Glutamatergic neuron (in vitro differentiated cells): ENCODE measurements at places on chromosomes 7 and 10.

GRCh38 chr7:10789170-10789569, 184.5 kb upstream of the PHF14 start:
- no peak overlapping the region for H3K27ac ChIP-seq
- no peak overlapping the region for H3K4me3 ChIP-seq
- H3K27me3 ChIP-seq: peaks cover 4% of the 10 kb centered on the region
- no peak for DNase-seq
- H3K4me1 ChIP-seq: no peaks in the 10 kb centered on the region
- no peaks in the 10 kb centered on the region for H3K36me3 ChIP-seq

GRCh38 chr10:79397575-79398303, 47.7 kb downstream of the ZCCHC24 start:
- H3K36me3 ChIP-seq: no peaks in the 10 kb centered on the region
- H3K27me3 ChIP-seq: peaks cover 7% of the 10 kb centered on the region
- H3K4me1 ChIP-seq: peaks cover 29% of the 10 kb centered on the region
- no peak for DNase-seq
- H3K27ac ChIP-seq: no peak overlapping the region

- DNase-seq: no peak
- H3K4me3 ChIP-seq: no peak overlapping the region
- no peaks in the 10 kb centered on the region for H3K27me3 ChIP-seq
- no peak overlapping the region for H3K27ac ChIP-seq
Observed at GRCh38 chr7:141122736-141123135, 48.9 kb downstream of the TMEM178B start.

DNA sequence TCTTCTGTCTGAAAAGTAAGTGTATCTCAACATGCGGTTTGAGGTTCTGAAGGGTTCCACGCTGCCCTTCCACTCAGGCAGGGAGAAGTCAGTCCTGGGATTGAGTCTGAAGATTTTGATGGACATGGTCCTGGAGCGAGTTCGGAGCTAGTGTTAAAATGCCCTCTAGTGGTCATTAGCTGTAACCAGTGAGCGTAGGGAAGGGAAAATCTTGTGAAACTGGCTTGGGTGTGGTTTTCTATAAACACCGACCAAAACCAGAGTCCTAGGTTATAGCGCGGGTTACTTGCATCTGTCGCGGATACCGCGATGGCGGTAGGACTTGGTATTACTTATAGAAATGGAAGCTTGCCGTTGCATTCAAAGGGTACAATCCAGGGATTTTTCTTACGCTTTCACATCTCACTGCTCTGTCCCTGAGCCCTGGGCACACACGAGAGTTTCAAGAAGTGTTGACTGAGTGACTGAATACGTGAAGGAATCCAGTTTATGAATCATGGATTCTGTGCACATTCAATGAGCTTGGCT, 348.2 kb upstream of the C7orf33 start:
- no peaks in the 10 kb centered on the region for H3K36me3 ChIP-seq
- peaks cover 2% of the 10 kb centered on the region for H3K27me3 ChIP-seq

DNA sequence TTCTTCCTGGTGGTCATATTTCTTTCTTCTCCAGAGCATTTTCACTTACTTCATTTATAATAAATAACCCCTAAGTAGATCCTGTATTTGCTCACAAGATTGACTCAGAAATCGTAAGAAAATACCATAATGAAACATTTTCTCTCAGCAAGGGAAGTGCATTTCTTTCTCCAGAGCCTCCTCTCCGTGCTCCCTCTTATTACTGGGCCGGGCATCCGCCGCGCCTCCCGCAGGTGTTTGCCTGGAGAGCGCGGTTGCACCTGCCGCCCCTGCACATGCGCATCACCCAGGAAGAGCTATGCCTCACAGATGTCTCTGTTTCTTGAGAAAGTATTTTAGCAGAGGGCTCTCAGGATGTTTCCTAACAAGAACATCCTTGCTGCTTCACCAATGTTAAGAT, 509.2 kb downstream of the TCERG1L start:
- H3K36me3 ChIP-seq: peaks cover 4% of the 10 kb centered on the region
- H3K4me1 ChIP-seq: peaks cover 2% of the 10 kb centered on the region
- no peak for DNase-seq
- no peak overlapping the region for H3K4me3 ChIP-seq
- no peak overlapping the region for H3K27ac ChIP-seq
- H3K27me3 ChIP-seq: peaks cover 2% of the 10 kb centered on the region

DNA sequence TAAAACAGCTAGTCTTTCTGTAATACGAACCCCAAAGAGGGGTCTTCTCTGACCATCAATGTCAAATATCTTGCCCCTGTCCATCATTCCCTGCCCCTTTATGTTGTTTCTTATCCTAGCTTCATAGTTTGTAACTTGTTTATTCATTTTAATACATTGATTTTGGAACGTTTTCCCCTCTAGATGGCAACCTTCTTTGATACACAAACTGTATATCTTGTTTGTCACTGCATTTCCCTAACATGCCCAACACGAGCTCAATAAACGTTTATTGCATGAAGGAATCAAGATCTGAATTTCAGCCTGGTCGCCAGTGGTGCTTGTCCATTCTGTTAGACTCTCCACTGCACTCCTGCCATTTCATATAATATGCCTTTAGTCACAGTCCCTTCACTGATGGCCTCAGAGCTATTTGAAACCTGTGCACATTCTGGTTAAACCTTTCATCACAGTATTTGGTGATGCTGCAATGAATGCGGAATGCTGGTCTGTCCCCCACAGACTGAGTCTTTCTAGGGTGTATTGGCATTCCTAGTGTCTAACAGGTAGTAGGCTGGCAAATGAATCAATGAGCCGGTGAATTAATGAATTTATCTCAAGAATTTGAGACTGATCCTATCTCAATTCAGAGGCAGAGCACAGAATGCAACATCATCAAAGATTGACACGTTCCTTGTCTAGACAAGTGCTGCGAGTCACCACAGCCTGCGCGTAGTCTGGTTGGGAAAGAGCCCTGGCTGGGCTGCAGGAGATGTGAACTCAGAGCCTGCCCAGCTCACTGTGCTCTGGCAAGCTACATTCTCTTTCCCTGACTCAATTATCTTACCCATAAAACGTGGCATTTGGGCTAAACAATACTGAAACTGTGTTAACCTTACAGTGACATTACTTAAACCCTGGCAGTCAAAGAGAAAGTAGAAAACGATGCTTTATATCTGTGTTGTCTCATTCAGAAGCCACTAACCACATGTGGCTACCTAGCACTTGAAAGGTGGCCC, 55.2 kb upstream of the FRMD4A start:
- no peaks in the 10 kb centered on the region for H3K27me3 ChIP-seq
- DNase-seq: no peak
- no peaks in the 10 kb centered on the region for H3K4me1 ChIP-seq
- H3K4me3 ChIP-seq: no peak overlapping the region
- no peak overlapping the region for H3K27ac ChIP-seq

GRCh38 chr10:22280078-22280477, 36.1 kb upstream of the COMMD3 start:
- no peak overlapping the region for H3K4me3 ChIP-seq
- no peak overlapping the region for H3K27ac ChIP-seq
- no peaks in the 10 kb centered on the region for H3K36me3 ChIP-seq
- no peaks in the 10 kb centered on the region for H3K4me1 ChIP-seq

DNA sequence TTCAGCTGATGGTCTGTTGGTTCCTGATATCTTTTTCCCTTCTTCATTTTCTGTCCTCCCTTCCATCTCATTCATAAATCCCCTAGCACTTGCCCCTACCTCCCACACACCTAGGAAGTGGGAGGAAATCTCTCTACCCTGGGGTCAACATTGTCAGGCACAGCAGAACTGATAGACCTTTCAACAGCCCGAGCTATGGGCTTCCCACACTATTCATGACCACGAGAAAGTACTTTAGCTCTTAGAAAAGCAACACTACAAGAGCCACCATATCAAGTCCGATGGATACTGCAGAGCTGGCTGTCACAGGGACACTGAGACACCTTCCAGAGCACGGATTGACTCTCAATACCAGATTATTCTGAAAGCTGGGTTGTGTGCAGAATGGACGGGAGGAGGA, 180.6 kb upstream of the NEBL start:
- H3K27me3 ChIP-seq: peaks cover 2% of the 10 kb centered on the region
- H3K27ac ChIP-seq: no peak overlapping the region
- H3K36me3 ChIP-seq: no peaks in the 10 kb centered on the region
- DNase-seq: no peak

GRCh38 chr7:101754424-101755159, 62.8 kb upstream of the CUX1 start:
- no peaks in the 10 kb centered on the region for H3K36me3 ChIP-seq
- no peaks in the 10 kb centered on the region for H3K4me1 ChIP-seq
- no peak for DNase-seq
- no peak overlapping the region for H3K4me3 ChIP-seq

DNA sequence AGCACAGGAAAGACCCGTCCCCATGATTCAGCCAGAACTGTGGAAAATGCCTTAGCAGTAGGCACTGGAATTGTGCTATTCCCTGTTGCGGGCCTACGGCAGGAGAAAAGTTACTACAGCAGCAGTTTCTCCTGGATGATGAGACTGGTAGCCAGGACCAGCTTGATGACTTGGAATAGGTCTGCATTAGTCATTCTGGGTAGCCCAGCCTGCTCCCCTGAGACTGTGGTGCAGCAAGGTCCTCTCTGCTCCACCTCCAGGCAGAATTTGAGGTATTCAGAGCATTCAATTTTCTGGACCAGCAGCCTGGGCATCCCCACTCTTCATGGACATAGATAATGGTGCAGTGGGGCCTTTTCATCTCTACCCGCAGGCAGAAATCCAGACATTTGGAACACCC, 490.0 kb downstream of the SH2D4B start:
- no peak for DNase-seq
- no peak overlapping the region for H3K27ac ChIP-seq
- no peaks in the 10 kb centered on the region for H3K36me3 ChIP-seq
- no peaks in the 10 kb centered on the region for H3K4me1 ChIP-seq

GRCh38 chr10:99487125-99487807, 45.5 kb upstream of the NKX2-3 start:
- H3K4me1 ChIP-seq: no peaks in the 10 kb centered on the region
- H3K4me3 ChIP-seq: no peak overlapping the region
- H3K36me3 ChIP-seq: no peaks in the 10 kb centered on the region
- H3K27ac ChIP-seq: no peak overlapping the region
- peaks cover 3% of the 10 kb centered on the region for H3K27me3 ChIP-seq

DNA sequence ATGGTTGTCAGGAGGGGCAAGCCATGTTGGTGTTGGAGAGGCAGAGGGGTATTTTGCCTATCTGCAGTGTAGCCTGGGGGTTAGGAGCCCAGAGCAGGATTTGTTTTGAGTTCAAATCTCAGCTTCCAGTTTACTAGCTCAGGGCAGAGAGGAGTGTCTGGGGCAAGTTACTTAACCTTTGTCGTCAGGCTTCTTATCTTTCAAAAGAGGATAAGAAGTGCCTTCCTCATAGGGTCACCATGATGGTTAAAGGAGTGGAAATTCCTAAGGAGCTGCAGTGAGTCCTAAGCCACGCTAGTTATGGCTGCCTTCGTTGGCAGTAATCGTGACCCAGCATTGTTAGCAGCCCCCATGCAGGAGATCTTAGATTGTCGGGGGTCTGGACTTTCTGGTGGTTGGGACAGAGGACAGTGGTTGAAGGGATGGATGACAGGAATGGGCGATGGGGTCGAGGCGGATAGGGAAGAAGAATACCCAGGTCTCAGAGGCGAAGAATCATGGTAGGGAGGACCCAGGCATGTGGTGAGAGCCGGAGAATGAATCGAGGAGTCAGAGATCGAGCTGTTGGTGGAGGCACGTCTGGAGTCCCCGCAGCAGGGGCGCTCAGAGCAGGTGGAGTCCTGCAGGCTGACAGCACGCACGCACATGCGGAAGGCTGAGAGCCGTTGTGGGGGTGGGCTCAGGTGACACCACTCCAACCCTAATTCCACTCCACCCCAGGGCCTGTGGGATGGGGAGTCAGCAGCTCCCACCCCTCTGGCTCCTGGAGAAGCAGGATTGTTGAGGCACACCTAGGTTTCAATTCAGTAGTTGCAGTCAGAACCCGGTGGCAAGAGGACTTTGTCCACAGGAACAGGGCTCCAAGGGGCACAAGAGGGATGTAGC, 11.6 kb downstream of the ADCK2 start:
- no peak for DNase-seq
- H3K36me3 ChIP-seq: no peaks in the 10 kb centered on the region
- H3K4me3 ChIP-seq: no peak overlapping the region
- H3K27me3 ChIP-seq: no peaks in the 10 kb centered on the region
- no peaks in the 10 kb centered on the region for H3K4me1 ChIP-seq

- peak overlapping the region; percentile 88 for H3K27ac ChIP-seq
- H3K36me3 ChIP-seq: no peaks in the 10 kb centered on the region
- peak overlapping the region; percentile 27 for H3K4me3 ChIP-seq
- peaks cover 31% of the 10 kb centered on the region for H3K4me1 ChIP-seq
- DNase-seq: no peak
- peaks cover 5% of the 10 kb centered on the region for H3K27me3 ChIP-seq
Observed at GRCh38 chr7:90931986-90932916, 332.0 kb upstream of the FZD1 start.

DNA sequence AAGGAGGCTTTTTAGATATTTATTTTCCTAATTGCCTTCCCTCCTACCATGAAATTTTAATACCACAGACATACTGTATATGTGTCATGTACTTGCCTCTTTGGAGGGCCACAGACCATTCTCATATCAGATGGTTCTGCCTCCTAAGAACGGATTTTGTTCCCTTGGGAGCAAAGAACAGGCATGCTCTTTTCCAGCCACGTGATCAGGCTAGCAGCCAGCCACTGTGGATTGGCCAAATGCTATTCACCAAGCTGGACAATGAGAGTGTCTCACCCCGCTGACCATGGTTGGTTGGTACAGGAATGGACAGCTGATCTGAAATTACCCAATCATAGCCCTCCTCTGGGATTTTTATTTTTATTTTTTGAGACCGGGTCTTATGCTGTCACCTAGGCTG, 21.5 kb upstream of the CRHR2 start:
- peaks cover 4% of the 10 kb centered on the region for H3K27me3 ChIP-seq
- no peak for DNase-seq
- no peaks in the 10 kb centered on the region for H3K36me3 ChIP-seq
- H3K4me3 ChIP-seq: no peak overlapping the region
- no peak overlapping the region for H3K27ac ChIP-seq
- H3K4me1 ChIP-seq: peaks cover 14% of the 10 kb centered on the region

DNA sequence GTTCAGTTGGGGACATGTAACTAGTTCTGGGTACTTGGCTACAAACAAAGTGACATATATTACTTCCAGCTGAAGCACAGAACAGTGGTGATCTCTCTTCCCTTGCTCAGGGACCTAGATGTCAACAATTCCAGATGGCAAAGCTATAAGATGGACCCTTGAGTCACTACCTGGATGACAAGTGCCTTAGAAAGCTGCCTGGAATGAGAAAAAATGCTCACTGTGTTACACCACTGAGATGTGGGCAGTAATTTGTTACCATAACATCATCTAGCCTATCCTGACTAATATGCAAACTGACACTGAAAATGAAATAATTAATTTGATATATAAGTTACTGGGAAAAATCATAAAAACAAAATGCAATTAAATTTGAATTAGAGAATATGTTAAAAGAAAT, 16.4 kb upstream of the CTTNBP2 start:
- H3K36me3 ChIP-seq: no peaks in the 10 kb centered on the region
- H3K4me1 ChIP-seq: no peaks in the 10 kb centered on the region
- no peak for DNase-seq
- no peak overlapping the region for H3K27ac ChIP-seq

- peaks cover 5% of the 10 kb centered on the region for H3K27me3 ChIP-seq
- H3K4me1 ChIP-seq: peaks cover 8% of the 10 kb centered on the region
- no peak overlapping the region for H3K27ac ChIP-seq
- no peak overlapping the region for H3K4me3 ChIP-seq
- H3K36me3 ChIP-seq: no peaks in the 10 kb centered on the region
Observed at GRCh38 chr7:2509298-2509906, 10.2 kb upstream of the LFNG start.

GRCh38 chr7:4297165-4297917, 384.8 kb upstream of the FOXK1 start:
- no peak for DNase-seq
- H3K4me3 ChIP-seq: no peak overlapping the region
- peaks cover 7% of the 10 kb centered on the region for H3K27me3 ChIP-seq
- H3K27ac ChIP-seq: no peak overlapping the region
- H3K36me3 ChIP-seq: peaks cover 28% of the 10 kb centered on the region
- no peaks in the 10 kb centered on the region for H3K4me1 ChIP-seq
